ENCODE measurements at places on chromosomes 3 and 15.

DNA sequence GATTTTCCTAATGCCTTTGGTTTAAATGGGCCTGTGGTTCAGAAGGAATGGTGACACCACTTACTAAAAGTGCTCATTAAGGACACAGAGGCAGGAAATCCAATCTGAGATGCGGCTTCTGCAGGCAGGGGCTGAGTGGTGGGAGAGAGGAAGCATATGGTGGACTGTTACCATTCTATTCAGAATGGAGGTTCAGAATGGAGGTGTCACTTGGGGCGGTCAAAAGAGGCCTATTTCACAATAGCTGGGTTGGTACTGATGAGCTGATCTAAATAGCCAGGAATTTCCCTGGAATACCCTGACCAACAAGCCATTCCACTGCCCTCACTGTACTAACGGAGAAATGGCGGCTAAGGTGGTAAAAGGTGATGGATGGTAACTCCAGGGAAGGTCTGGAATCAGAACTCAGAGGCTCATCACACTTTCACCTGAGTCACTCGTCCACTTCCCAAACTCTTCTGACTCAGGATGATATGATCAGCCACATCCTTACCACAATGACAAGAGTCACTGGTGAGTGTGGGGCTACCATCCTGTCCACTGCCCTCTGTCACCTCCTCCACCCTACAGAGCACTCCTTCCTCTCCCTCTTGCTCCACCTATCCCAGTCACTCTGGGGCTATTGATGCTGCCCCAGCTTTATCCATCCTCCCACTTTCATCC, 15.7 kb downstream of the RFT1 start:
- peak; percentile 49 for DNase-seq

DNA sequence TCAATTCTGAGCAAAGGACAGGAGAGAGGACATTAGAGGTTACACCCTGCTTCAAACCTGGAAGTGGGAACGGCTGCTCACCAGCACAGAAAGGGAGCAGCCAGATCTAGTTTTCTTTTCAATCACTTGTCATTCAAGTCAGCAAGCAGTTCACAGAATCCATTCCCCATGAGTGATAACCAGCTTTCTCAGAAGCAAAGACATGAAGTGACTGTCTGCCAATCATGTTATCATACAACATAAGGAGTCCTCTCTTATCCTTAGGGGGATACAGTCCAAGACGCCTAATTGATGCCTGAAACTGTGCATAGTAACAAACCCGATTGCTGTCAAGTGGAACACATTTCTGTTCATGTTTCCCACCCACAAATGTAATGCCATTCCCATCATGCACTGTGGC, 54.7 kb downstream of the FAM98B start:
- no peak for DNase-seq

DNA sequence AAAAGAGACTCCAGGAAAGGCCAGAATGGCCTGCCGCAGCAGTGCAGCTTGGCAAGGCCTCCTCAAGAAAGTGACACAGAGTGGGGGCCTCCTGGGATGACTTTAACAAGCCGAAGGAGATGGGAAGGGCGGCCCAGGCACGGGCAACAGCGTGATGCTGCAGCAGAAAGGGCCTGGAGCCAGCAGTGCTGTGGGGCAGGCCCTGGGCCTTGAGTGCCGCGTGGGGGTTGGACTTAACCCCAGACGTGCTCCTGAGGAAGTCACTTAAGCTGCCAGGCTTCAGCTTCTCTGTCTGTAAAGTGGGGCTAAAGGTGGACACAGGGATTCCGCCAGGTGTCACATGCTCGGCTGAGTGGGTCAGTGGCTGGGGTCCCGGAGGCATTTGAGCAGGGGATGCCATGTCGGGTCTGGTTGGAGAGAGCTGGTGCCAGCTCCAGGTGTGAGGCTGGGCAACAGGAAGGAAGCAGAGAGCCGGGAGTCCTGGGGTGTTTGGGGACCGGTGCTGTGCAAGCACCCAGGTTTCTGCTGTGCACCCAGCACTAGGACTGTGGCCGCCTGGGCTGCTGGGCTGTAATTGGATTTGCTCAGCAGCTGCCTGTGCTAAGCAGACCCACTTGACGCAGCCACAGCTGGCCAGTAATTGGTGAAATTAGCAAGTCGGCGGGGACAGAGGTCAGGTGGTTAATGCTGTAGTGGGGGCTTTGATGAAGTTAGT, 7.8 kb downstream of the DNAJB8 start:
- no peak for DNase-seq

GRCh38 chr3:77935418-77935817, 895.5 kb downstream of the ROBO2 start:
- peak; percentile 82 for DNase-seq

DNA sequence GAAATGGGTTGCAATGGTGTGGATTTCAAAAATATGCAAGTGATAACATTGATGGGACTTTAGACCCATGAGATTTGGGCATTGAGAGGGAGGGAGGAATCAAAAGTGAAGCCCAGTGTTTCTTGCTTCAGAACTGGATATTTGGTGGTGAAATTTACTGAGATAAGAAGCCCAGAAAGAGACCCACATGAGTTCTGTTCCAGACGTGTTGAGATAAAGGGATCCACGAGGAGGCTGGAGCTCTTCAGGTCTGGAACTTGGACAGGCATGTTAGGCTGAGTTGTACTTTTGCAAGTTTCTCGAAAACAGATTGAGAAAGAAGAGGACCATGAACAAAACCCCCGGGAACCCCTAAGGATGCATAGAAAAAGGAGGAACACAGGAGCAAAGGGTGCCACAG, 290.2 kb downstream of the MEX3B start:
- DNase-seq, result no peak

GRCh38 chr3:112333381-112334317, 693 bp downstream of the CD200 start:
- no peak for DNase-seq

DNA sequence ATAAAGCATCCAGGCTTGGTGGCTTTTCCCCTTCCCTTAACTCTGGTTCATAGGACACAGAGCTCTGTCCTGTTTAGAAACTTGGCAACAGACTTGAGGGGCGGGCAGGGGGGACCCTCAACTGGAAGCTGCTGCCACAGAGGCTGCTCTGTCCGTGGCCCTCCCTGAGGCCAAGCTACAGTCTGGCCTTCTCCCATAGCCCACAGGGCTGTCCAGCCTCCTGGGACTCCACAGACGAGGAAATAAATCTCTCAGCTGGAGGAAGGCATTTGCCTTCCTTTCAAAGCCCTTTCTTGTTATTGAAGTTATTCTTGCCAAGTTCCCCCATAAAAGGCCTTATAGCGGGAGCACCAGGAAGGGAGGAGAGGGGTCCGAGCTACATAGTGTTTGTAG, 248.8 kb upstream of the TPM1 start:
- no peak for DNase-seq

GRCh38 chr15:75620841-75621391, 4.6 kb downstream of the SNUPN start:
- DNase-seq, result no peak

DNA sequence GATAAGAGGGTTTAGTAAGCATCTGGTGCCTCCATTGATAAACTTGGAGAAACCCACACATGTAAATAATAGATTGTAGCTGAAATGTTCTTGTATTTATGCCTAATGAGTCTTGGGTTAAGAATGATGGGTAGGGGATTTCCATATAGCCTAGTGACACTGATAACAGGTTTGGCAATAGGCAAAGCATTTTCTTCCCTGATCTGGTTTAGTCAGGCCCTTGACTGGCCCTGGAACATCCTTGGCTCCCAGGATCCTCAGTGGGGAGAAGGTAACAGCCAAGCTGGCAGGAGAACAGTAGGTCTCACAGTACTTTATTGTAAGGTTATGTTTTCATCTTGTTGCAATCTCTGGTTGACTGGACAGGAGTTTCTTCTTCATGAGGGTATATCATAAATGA, 228.4 kb downstream of the DIPK2A start:
- DNase-seq, result no peak

GRCh38 chr3:78875436-78875835, 892.4 kb downstream of the ROBO1 start:
- no peak for DNase-seq

DNA sequence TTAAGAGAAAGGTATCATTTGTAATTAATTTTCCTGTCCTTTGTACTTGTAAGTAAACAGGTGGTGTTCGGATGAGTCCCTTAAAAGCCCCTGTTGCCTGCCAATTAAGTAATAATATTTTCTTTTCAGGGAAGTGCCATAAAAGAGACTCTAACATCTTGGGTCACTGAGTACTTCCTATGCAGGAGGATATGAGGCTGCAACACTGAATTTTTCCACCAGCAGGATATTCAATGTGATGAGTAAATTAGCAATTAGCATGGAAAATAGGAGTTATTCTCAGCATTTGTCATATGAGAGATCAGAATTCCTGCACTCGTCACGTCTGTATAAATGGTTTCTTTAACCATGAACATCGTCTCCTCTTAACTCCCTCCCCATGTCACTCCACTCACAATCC, 45.4 kb downstream of the WWTR1 start:
- DNase-seq, result no peak

- DNase-seq, result no peak
Observed at GRCh38 chr3:57960174-57960505, 48.1 kb upstream of the FLNB start.

DNA sequence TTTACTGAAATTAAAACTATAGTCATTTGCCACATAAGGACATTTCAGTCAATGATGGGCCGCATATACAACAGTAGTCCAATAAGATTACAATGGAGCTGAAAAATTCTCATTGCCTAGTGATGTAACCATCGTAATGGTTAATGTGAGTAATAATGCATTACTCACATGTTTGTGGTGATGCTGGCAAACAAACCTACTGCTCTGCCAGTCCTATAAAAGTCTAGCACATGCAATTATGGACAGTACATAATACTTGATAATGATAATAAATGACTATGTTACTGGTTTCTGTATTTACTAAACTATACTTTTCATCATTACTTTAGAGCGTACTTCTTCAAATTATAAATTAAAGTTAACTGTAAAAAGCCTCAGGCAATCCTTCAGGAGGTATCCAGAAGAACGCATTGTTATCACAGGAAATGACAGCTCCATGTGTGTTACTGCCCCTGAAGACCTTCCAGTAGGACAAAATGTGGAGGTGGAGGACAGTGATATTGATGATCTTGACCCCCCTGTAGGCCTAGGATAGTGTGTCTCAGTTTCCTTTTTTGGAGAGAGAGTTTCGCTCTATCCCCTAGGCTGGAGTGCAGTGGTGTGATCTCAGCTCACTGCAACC, 102.7 kb downstream of the ATP1B3 start:
- peak; percentile 79 for DNase-seq

GRCh38 chr3:193134856-193135255, 106.2 kb upstream of the PLAAT1 start:
- peak; percentile 46 for DNase-seq

GRCh38 chr3:100184948-100185570, 70.8 kb upstream of the FILIP1L start:
- no peak for DNase-seq

DNA sequence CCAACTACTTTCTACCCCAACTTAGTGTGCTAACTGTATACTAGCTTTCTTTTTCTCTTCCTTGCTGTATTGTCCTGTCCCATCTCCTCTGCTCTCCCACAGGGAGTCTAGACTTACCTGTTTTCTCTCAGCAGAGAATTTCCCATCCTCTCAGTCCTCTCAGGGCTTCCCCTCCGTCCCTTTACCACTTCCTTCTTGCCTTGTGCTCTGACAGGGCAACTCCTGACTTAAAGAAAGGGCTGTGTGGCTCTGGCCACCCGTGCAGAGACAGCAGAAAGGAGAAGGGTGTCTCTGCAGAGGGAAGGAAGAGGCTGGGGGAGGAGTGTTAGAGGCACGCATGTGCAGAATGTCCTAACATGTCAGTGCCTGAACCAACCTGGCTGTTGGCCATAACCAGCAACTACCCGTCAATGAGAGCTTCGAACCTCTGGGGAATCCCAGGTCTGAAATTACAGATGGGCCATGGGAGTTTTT, at the start of gene GCSAM:
Gene GCSAM, minus strand, starts transcription at position 274 of the 474 bp plus-strand sequence. Its CDS starts 128 bp downstream, at position 146.
- DNase-seq, result no peak

DNA sequence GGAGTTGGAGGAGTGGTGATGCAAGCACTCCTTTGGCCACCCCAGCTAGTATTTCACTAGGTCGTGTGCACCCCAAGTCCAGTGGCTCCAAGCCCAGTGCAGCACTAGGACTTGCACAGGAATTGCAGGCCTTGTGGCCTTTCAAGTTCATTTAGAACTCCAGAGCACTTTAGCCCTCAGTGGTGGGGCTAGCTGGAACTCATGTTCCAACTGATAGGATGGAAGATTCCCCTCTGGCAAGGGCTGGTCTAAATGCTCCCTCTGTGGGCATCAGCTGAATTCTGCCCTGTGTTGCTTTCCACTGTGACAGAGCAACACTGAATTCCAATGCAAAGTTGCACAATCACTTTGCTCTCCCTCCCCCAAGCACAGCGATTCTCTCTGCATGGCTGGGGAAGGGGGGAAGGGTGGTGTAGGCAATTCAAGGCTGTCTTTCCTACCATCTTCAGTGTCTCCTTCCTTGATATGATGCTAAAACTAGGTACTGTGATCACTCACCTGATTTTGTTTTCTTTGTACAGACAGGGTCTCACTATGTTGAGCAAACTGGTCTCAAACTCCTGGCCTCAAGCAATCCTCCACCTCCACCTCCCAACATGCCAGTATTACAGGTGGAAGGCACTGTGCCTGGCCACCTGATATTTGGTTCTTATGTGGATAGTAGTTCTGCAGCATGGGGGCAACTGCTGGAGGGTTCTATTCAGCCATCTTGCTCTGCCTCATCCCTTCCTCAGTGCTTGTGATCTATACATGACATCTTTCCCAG, 10.3 kb downstream of the USF3 start:
- no peak for DNase-seq

GRCh38 chr3:16546186-16547010, 32.9 kb upstream of the RFTN1 start:
- no peak for DNase-seq
